ENCODE measurements at places on chromosomes 2 and 18. TPM values are rescaled to one million over a fixed set of nuclear protein-coding genes. Genes with fewer than 3 reads are reported as not detected.

CFAP53 gene
- total RNA-seq: 1.8 TPM

ERBB4 gene
- 0.18 TPM for total RNA-seq

ACADL gene
- 0.53 TPM for total RNA-seq

FAM117B gene
- total RNA-seq: 26.1 TPM

DNA sequence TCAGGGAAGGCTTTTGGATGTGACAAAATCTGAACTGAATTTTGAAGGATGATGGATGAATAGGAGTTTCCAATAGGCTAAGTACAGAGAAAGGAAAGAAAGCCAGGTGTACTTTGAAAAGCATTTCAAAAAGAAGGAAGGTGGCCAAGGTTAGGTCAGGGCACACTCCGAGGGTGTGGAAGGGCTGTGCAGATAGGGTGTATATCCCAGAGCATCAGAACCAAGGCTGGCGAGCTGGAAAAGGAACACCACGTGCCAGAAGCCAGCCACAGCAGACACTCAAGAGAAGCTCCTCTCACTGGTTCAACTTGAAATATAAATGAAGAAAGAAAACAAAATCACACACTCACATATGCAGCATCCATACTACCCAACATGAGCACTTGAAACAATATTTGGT, 51.0 kb downstream of the RPL31 start:
- H3K4me3 ChIP-seq: no peak overlapping the region
- no peaks in the 10 kb centered on the region for H3K27me3 ChIP-seq
- H3K36me3 ChIP-seq: no peaks in the 10 kb centered on the region
- no peak overlapping the region for H3K27ac ChIP-seq
- DNase-seq: no peak

- no peak overlapping the region for H3K27ac ChIP-seq
- no peak overlapping the region for H3K4me3 ChIP-seq
- peak; percentile 6 for DNase-seq
- H3K4me1 ChIP-seq: no peaks in the 10 kb centered on the region
- H3K27me3 ChIP-seq: no peaks in the 10 kb centered on the region
- H3K36me3 ChIP-seq: no peaks in the 10 kb centered on the region
Observed at GRCh38 chr2:163778045-163778781, 42.4 kb upstream of the FIGN start.

GRCh38 chr2:216388046-216388884, 16.0 kb upstream of the MARCHF4 start:
- DNase-seq: no peak
- no peaks in the 10 kb centered on the region for H3K36me3 ChIP-seq
- H3K4me1 ChIP-seq: no peaks in the 10 kb centered on the region
- H3K27me3 ChIP-seq: no peaks in the 10 kb centered on the region
- no peak overlapping the region for H3K4me3 ChIP-seq

DNA sequence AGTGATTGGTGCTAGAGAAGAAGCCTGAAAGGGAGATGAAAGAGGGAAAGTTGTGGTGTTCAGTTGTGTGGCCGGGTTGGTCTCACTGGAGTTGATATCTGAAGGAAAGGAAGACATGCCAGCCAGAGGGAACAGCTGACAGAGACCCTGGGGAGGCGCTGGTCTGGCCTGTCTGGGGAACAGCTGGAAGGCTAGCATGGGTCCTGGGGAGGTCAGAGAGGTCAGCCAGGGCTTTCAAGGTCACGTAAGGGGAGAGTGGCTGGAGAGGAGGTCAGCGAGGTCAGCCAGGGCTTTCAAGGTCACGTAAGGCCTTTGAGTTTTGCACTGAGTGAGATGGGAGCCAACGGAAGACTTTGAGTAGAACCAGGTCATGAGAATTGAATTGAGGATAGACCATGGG, 11.0 kb downstream of the DYSF start:
- DNase-seq: no peak
- H3K4me3 ChIP-seq: no peak overlapping the region
- H3K4me1 ChIP-seq: peaks cover 5% of the 10 kb centered on the region
- no peak overlapping the region for H3K27ac ChIP-seq
- H3K27me3 ChIP-seq: peaks cover 12% of the 10 kb centered on the region
- no peaks in the 10 kb centered on the region for H3K36me3 ChIP-seq

- no peak overlapping the region for H3K27ac ChIP-seq
- DNase-seq: peak; percentile 65
- H3K27me3 ChIP-seq: no peaks in the 10 kb centered on the region
Observed at GRCh38 chr2:79935771-79936657, 368.5 kb downstream of the LRRTM1 start.

- no peaks in the 10 kb centered on the region for H3K36me3 ChIP-seq
- H3K4me1 ChIP-seq: peaks cover 9% of the 10 kb centered on the region
- no peaks in the 10 kb centered on the region for H3K27me3 ChIP-seq
Observed at GRCh38 chr2:44246436-44246835, 28.8 kb upstream of the SLC3A1 start.

DNA sequence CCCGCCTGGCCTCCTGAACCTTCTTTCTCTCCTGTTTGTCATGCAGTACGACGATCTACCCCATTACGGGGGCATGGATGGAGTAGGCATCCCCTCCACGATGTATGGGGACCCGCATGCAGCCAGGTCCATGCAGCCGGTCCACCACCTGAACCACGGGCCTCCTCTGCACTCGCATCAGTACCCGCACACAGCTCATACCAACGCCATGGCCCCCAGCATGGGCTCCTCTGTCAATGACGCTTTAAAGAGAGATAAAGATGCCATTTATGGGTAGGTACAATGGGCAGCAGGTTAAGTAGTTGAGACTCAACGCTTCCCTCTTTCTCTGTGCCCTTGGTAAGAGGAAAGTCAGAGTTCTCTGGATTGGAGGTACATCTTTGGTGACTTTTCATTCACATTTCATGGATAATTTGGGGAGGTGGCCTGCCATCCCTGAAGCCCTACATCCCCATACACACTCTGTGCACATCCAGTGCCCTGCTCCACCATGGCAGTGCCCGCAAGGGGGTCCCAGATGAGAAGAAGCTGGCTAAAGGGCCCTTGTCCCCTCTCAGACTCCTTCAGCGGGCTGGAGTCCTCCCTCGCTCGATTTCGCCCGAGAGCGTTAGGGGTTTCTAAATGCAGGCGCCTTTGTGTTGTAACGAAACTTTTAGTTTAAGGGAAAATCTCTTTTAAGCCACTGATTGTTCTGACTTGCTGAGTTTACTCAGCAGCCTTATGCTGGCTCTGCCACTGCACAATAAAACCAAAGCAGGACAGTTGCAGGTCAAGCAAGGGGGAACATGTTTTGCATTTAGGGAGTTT, 3.0 kb downstream of the MEIS1 start:
- H3K4me1 ChIP-seq: peaks cover 3% of the 10 kb centered on the region
- peak; percentile 38 for DNase-seq
- H3K27me3 ChIP-seq: no peaks in the 10 kb centered on the region
- H3K36me3 ChIP-seq: no peaks in the 10 kb centered on the region
- H3K27ac ChIP-seq: peak overlapping the region; percentile 96

DNA sequence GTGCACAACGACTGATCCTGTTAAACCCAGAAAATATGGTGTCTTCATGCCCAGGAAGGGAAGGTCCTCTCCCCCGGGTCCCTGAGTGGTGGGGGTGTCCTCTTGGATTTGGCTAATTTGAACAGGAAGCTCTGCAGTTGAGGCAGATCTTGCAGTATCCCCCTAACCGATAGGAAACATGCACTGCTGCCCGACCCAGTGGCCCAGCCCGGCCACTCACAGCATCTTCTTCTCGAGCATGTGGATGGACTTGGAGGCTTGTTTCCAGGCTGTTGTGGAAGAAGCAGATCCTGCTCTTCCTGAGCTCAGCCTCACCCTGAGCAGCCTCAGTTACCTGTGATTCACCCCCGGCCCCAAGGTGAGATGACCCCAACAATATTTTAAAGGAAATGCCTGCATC, 46.4 kb upstream of the ASB1 start:
- no peaks in the 10 kb centered on the region for H3K36me3 ChIP-seq
- no peak overlapping the region for H3K27ac ChIP-seq
- H3K27me3 ChIP-seq: no peaks in the 10 kb centered on the region
- no peak for DNase-seq

DNA sequence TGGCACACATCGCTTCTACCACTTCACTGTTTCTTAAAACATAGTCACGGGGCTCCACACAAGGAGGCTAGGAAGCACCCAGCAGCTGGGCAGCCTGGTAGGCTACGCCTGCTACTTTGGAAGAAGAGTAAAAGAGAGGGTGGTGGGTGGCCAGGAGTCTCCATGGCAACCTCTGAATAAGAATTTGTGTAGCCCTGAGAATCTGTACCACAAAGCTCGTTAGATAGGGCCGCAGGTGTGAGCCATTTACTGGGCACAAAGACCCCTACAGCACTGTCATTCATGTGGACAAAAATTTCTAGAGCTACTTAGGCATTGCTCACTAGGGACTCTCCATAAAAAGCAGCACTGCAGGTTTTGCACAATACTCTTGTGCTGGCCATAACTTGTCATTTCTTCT, 166.4 kb upstream of the MSH6 start:
- no peaks in the 10 kb centered on the region for H3K4me1 ChIP-seq
- no peak overlapping the region for H3K4me3 ChIP-seq

GRCh38 chr18:36543030-36543429, 245.5 kb downstream of the FHOD3 start:
- H3K27ac ChIP-seq: no peak overlapping the region
- no peak for DNase-seq
- H3K27me3 ChIP-seq: no peaks in the 10 kb centered on the region
- no peak overlapping the region for H3K4me3 ChIP-seq
- no peaks in the 10 kb centered on the region for H3K4me1 ChIP-seq
